ENCODE measurements at places on chromosomes 16 and 17. TPM values are rescaled to one million over a fixed set of nuclear protein-coding genes. Genes with fewer than 3 reads are reported as not detected.

PIRT gene
- total RNA-seq = not detected

TNFSF13 gene
- total RNA-seq = 2.4 TPM

TOM1L1 gene
- total RNA-seq = 70.1 TPM

TBC1D3B gene
- 0.81 TPM for total RNA-seq

OTOP2 gene
- not detected for total RNA-seq

TMEM220 gene
- total RNA-seq = 1.2 TPM

DNA sequence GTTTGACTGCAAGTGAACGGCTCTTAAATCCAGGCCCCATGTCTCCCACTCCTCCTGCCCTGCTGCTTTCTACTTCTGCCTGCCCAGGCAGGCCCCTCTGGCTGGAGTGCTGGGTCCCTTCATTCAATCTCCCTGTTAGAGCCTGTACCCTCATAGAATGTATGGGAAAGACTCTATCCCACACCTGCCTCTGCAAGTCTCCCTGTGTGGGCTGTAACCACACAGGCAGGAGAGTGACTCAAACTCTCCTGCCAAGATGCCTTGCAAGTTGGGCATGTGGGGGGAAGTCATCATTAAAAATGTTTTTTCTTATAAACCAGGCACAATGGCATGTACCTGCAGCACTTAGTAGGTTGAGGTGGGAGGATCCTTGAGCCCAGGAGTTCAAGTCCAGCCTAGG lies 77.5 kb downstream of the PLXDC1 start:
- DNase-seq = peak; percentile 90

DNA sequence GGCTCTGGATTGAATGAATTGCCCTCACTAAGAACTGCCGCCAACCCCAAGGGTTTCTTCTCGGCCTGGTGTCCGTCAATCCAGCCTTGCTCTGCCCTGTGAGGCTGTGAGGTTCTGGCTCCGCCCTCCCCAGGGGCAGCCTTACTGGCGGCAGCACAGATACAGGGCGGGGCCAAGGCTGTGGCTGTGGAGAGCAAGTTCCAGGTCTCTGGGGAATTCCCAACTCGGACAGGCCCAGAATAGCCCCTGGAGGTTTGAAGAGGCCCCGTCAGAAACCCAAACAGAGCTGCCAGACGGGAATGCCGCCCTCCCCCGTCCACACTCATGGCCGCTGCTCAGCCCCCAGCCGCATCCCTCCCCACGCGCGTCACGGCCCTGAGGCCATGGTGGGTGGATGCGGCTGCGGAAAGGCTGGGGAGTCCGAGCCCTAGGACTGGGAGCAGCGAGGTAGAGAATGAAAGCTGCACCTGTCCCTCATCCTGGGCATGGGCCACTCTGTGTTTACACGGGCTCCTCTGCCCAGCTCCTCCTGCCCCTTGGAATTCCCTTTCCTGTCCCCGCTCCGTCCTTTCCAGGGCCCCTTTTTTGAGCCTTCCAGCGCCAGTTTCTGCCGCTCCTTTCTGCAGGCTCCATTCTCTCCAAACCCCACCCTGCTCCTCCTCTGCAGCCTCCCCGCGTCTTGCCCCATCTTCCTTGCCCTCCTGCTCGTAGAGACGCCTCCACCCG lies 660 bp upstream of the PRRT2 start:
- DNase-seq = peak; percentile 91

DNA sequence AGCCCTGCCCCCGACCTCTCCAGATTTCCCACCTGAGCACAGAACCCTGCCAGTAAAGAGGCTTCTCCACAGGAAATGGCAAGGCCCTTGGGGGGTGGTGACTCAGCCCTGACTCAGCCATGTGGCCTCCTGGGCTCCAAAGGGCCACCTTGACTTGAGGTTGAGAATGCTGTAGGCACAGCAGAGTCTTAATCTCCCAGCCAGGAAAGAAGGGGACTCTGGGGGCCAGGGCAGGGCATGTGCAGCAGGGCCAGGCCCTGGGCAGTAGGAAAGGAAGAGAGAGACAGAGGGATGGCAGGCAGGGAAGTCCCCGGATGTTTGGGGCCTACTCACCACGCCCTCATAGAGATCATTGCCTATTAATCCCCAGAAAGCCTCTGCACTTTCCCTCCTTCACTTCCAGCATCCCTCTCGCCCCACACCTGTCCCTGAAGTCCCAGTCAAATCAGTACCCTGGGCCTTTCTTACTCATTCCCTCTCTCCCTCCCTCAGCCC lies 4.8 kb upstream of the ITGA3 start:
- peak; percentile 89 for DNase-seq

DNA sequence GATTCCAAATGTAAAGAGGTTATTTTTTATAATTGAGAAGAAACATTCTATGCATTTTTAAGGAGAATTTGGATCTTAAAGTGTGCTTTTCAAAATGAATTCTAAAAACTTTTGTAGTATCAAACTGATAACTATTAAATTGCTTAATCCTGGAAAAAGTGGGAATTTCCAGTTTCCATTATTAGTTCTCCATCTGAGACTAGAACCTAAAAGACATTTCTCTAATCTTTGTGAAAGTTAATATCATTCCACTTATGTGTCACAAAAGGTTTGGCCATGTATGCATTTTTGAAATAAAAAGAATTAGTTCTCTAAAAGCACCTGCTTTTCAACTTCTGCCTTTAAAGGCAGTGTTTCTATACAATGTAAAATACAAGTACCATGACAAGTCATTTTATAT lies 155.0 kb downstream of the BCAS3 start:
- no peak for DNase-seq

- DNase-seq = no peak
Measured at GRCh38 chr17:72921347-72922054, 171.0 kb downstream of the SLC39A11 start.

- no peak for DNase-seq
Measured at GRCh38 chr17:75559958-75560533, 27.6 kb upstream of the MYO15B start.

DNA sequence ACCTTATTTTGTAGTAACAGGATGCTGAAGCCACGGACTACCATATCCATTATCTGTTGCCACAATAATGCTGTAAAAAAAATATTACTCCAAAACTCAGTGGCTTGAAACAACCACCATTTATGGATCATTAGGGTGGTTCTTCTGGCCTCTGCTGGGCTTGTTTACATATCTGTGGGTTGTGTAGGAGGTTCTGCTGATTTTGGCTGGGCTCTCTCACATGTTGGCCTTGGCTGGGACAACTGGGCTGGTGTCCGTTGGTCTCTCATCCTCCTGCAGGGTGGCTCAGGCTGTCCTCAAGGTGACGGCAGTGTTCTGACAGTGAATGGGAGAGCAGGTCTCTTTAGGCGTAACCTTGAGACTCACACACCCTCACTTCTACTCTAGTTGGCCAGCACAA lies 76.0 kb downstream of the GPR139 start:
- no peak for DNase-seq

DNA sequence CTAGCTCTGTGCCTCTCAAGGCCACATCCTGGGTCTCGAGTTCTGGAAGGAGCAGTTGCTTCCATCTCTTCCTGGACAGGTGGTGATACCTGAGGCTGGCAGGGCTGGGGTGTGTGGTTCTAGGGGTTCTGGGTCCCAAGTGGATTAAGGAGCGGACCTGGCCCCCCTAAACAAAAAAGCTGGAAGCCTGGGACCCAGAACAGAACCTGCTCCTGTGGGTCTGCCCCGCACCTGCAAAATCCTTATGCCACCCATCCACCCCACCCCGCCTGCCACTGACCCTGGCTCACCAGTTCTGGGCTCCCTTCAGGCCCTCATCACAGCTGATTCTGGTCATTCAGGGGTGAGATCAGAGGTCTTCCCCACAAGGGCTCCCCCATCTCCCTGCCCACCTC lies 44.8 kb downstream of the ADCY7 start:
- DNase-seq = no peak

DNA sequence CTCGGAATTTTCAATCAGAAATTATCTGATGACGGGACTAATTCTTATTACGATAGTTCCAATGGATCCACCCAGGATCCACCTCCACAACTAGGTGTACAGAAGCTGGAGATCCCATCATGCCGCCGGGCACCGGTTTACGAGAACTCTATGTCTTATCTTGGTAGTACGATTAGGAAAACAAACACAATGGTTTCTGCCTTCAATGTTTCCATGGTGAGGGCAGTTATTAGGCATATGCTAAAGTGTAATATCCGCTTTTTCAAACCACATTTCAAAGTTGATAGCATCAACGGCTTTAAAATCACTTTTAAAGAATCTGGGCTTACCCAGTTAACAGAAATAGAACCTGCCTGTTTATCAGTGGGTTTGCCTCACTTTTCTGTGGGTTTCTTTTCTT lies 705.7 kb downstream of the MAF start:
- no peak for DNase-seq

DNA sequence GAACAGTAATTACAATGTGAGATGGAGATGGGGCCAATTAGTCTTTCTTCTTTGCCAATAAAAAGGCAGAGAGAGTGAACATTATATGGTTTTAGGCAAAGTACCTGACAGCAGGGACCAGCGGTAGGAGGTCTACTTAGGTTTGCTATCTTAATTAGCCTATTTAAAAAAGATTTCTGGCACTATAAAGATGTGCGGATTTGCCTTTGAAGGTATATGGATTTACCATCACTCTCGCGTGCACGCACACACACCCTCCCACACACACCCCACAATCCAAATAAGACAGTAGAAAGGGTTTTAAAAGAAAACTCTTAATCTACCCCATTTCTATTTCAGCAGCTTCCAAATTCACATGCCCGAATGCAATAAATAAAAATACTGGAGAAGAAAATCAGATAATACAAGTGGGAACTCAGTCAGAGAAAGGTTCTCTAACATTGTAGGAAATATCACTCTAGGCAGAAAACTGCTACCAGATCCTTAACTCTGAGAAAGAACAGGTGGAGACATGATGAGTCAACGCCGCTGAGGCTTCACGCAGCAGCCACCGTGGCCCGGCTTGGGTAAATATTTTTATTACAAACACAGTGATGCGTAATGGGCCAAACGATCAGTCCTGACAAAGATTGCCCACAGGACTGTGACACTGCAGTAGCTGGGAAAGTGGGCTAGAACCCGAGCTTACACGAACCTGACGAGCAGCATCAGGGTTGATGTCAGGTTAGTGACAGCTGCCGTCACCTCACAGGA lies 66.6 kb upstream of the AXIN2 start:
- DNase-seq = peak; percentile 46

- no peak for DNase-seq
Measured at GRCh38 chr17:79304884-79305283, 230.3 kb downstream of the ENGASE start.

GRCh38 chr17:14805348-14805747 lies 459.8 kb downstream of the PMP22 start:
- DNase-seq = no peak

DNA sequence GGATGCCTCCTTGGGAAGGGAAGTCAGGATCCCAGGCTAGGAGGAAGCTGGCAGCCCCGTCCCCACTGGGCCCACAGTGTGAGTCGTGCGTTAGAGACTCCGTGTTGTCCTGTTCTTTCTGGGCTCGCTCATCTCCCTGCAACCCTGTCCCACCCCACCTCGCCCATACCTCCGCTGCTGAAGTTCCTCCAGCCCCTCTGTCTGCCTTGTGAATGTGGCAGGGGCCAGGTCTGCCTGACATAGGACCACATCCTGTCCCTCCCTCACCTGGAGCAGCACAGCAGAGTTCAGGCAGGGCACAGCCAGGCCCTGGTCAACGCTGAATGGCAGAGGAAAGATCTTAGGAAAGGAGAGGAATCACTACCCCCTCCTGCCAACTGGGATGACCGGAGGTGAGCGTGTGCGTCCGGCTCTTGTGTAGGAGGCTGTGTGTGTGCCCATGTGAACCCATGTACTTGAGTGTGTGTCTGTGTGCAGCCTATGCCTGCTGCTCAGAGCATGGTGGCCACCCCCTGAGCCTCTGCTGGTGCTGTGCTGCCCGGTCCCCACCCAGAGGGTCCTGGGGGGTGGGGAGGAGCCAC lies 12.8 kb downstream of the KCNJ18 start:
- no peak for DNase-seq

DNA sequence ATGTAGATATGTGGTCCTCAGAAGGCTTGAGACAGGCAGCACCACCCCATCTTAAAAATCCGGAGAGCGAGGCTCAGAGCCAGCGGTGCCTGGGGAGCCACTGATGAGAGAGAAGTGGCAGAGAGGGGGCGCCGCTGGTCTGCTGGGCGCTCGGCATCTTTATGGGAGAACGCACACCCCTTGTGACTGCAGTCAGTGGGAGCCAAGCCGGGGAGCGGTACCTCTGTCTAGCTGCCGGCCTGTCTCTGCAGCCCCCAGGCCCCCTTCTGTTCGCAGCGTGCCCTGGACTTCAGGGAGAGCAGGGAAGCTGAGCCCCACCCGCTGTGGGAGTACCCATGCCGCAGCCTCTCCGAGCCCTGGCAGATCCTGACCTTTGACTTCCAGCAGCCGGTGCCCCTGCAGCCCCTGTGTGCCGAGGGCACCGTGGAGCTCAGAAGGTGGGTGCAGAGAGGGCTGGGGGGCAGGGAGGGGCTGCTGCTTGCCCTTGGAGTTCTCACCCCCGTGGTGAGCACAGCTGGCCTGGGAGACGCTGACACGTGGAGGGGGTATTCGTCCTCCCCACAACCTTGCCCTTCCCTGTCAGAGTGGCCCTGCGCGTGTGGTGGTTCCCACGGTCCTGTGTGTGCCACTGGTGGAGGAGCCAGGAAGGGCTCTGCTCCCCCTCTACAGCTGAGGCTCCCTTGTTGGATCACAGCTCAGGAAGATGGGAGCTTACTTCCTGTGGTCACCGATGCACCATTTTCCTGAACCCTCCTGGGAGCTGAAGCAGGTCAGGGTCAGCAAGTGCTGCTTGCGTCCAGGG lies 44.8 kb downstream of the PRMT7 start:
- DNase-seq = no peak

DNA sequence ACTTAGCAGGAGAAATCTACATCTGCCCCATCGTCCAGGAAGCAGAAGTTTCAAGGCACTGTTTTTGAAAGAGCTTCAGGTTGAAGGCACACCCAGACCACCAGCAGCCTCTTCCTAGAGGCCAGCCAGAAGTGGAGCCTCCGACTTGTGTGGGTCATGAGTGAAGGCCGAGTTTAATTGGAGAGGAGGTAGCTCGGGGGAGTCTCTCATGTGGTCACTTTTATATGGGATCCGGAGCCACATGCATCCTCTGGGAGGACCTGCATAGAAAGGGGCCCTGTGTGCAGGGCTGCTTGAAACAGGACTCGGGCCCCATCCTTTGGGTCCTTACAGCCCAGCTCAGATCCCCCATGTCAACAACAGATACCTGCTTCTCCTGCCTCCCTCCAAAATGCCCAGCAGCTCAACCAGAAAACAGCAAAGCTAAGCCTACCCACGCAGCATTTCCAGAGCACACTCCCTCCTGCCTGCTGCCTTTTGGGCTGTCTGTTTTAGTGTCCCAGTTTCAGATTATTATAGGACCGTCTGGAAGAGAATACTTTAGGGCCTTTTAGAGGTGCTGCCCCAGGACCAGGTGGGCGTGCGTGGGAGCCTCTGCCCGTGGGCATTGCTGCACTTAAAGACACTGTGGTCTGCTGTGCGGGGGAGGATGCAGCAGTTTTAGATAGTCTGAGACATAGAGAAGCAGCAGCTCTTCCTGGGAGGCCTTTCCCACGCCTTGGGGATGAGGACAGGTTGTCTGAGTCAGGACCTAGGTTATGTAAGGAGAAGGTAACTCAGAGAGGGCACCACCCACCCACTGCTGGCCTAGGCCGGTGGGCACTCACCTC lies 29.5 kb downstream of the MPRIP start:
- no peak for DNase-seq

Measured in foreskin keratinocyte (primary cell).